ENCODE measurements at places on chromosomes 4 and X. TPM values are rescaled to one million over a fixed set of nuclear protein-coding genes. Genes with fewer than 3 reads are reported as not detected.

The ZGRF1 gene
- polyA plus RNA-seq = 15.8 TPM

DNA sequence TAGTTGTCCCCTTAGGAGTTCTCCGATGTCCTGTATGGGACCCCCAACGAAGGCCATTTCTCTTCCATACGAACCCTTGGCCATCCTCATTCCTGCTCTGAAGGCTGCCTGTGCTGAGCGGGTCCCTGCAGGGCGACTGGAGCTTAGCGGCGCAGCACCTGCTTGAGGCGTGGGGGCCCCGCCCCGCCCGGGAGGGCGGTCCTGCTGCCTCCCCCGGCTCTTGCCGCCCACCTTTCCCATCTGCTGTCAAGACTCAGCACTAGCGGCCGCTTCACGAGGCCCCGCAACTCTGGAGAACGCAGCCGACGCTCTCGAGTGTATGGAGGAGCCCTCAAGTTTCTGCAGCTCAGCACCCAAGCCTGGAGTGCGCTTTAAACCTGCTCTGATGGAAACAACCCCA, 197.7 kb downstream of the TRIML1 start:
- no peak for DNase-seq

- no peak for DNase-seq
These were observed 16.2 kb downstream of the POU4F2 start for GRCh38 chr4:146654687-146655520.

GRCh38 chr4:151833174-151833573, 72.4 kb upstream of the GATB start:
- DNase-seq = no peak

All from left renal pelvis (tissue), 4 donors.